Stimulated activated CD4-positive, alpha-beta T cell treated with anti-CD3 and anti-CD28 coated beads, Interleukin-4, amount 100 ng/mL, for 1 hour (primary cell): ENCODE measurements at places on chromosomes 1 and 21.

GRCh38 chr1:104702731-104703130 is 953.0 kb downstream of the AMY1C start:
- no peak for DNase-seq

DNA sequence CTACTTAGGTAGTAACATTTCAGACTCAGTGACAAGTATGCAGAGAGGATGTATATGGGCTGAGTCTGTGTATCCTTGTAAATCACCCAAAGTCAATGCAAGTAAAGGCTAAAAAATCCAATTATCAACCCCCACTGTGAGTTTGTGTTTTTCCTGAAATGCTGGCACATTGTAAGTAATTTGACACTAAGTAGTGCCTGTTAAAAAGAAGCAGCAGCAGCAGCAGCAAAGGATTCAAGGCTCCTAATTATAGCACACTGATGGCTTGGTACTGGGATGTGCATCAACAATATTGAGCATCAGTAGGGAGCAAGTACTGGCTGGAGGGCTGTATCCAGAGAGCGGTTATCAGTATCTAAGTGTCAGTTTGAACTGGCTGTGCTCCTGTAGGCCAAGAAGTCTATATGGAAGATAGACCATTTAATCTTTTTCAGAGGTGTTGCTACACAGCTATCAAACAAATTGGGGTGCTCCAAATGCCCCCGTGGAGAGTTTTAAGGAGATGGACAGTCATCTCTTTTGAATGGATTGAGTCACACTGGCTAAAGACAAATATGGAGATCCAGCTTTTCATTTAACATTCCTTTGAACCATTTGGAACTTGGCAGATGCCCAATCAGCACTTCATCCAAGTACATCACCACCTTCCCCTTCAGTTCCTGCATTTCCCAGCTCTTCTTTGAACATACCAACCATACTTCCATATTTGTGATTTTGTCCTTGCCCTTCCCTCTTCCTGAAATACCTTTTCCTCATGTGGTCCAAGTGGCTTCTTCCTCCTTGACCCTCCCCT is 241.2 kb upstream of the ST6GALNAC5 start:
- DNase-seq: no peak

DNA sequence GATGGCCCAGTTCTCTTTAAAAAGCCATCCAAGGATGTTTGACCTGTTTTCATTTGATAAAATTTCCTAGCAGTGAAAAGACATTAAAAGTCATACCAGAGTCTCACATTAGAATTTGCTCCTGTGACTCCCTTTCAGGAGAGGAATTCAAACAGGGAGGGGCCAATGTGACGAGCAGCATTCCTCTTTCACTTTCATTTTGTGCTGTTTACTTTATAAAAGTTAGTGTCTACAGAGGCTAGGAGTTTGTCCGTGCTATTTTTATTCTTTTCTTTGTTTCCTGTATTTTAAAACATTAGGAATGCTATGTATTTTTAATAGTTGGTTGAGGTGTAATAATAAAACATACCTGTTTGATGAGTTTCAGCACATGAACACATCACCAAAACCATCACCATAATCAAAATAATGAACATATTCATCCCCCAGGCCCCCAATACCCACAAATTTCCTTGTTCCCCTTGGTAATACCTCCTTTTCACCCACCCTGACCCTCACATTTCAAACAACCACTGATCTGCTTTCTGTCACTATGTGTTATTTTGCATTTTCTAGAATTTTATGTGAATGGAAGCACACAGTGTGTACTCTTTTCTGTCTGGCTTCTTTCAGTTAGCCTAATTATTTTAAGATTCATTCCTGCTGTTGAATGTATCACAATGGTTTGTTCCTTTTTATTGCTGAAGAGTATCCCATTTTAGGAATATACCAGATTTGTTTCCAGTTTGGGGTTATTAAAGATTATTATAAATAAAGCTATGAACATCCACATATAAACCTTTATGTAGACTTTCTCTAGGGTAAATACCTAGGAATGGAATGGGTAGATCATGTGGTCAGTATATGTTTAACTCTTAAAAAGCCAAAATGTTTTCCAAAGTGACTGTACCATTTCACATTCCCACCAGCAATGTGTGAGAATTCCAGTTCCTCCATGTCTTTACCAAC is 129.5 kb downstream of the TENT5C start:
- DNase-seq: no peak

DNA sequence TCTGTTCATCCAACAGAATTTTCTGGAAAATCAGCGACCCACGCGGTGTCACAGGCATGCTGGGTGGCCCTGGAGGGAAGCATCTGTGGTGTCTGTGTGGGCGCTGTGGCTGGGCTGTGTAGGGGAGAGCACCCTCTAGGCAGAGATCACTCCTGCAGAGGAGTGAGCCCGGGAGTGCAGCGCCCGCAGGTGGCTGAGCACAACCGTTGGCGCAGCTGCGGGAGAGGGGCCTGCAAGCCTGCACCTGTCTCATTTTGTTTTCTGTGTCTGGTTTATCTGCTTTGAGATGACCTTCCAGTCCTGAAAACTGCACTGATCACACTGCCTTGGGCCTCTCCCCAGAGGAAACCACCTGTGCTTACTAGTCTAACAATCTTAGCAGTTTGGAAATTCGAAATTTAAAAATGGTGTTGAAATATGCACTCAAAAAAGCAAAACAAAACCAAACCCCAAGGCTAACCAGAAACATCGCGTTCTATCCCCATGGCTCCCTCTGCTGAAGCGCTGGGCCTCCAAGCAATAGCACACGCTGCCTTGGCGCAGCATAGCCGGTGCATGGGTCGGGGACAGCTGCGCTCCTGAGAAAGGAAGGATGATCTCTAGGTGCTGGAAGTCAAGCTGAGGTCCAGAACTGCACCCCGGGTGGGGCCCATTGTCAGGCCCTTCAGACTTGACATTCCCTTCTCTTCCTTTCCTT is 4.8 kb downstream of the FAM3B start:
- DNase-seq: no peak
